Uterus (tissue), 4 donors: ENCODE measurements at places on chromosomes 11 and 22. TPM values are rescaled to one million over a fixed set of nuclear protein-coding genes. Genes with fewer than 3 reads are reported as not detected.
A peak's percentile ranks its signal among the peaks of the same experiment; 100 is the strongest.

The OR56A1 gene
- total RNA-seq = not detected

The LYVE1 gene
- 52.5 TPM for total RNA-seq

The PATZ1 gene
- 38.8 TPM for total RNA-seq

The SSTR3 gene
- 3.1 TPM for total RNA-seq

The PDGFB gene
- 6.6 TPM for total RNA-seq

The LDHAL6A gene
- 0.24 TPM for total RNA-seq

The PIK3IP1 gene
- total RNA-seq = 17.4 TPM

The MYOD1 gene
- not detected for total RNA-seq

The KREMEN1 gene
- 5.9 TPM for total RNA-seq

DNA sequence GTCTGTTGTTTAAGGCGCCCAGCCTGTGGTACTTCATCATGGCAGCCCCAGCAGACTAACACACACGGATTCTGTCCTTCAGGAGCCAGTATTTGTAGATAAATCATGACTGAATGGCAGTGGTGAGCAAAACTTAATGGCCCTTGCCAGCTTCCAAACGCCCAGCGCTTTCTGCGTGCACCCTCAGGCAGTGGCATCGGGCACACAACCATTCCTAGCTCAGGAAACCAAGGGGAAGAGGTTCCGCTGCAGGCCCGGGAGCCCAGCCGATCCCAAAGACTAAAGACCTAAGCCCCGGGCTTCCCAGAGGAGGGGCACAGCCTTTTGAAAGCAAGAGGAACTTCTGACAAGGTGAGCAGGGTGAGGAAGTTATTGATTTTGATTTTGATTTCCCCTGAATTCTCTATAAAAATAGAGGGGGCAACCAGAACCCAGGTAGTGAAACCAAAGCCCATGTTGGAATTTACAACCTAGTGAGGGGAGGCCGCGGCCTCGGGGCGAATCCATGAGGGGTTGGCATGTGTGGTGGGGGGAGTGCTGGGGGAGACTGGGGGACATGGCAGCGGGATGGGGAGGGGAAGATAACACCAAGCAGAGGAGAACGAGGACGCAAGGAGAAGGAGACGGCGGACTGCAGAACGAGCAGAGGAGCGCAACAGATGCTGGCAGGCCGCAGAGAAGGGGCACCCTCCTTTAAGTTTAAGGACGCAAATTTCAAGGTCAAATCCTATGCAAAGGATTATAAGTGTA, 79.9 kb upstream of the SEPTIN5 start:
- H3K36me3 ChIP-seq = no peaks in the 10 kb centered on the region
- no peaks in the 10 kb centered on the region for H3K4me1 ChIP-seq
- no peaks in the 10 kb centered on the region for H3K27me3 ChIP-seq
- H3K4me3 ChIP-seq = no peak overlapping the region
- no peak overlapping the region for H3K27ac ChIP-seq
- DNase-seq = no peak

DNA sequence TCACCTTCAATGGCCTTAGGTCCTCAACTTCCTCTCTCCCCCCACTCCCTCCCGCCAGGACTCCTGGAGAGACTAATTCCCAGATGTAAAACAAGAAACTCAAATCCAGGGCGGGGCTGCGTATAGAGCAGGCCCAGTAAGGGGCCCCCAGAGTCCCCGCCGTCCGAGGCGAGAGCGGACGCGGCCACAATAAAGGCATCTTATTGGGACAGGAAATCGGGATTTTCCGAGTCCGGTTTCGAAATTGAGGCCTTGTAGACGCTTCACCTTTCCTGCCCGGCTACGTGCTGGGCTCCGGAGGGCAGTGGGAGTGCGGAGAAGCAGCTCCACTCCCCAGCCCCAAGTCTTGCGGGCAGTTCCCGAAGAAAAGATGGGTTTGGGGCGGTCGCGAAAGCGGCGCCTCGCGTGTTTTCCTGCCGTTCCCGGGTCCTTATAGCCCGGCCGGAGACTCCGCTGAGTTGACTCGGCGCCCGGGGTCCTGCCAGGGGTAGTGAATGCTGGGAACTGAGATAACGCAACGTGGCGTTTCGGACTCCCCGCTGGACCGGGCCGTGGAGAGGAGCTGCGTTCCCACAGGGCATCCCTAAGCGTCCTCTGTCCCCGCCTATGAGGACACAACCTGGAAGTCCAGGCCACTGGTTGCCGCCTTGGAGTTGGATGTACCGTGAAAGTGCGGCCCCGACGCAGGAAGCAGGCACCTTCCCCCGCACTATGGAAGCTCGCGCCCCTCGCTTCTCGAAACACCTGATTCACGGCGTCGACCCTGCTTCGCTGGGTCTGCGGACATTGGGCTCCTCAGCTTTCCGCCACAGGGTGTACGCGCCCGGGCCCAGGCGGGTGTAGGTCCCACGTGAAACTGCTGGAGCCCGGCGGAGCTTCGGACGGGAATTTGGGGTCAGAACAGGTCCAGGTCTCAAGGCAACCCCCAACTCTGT, 4.8 kb upstream of the CHRM1 start:
- H3K4me1 ChIP-seq = peaks cover 4% of the 10 kb centered on the region
- peaks cover 20% of the 10 kb centered on the region for H3K27me3 ChIP-seq
- no peak for DNase-seq

GRCh38 chr11:93986716-93987115, 34.4 kb upstream of the HEPHL1 start:
- no peak for DNase-seq
- H3K36me3 ChIP-seq = no peaks in the 10 kb centered on the region
- H3K27me3 ChIP-seq = no peaks in the 10 kb centered on the region
- no peak overlapping the region for H3K4me3 ChIP-seq
- no peak overlapping the region for H3K27ac ChIP-seq

DNA sequence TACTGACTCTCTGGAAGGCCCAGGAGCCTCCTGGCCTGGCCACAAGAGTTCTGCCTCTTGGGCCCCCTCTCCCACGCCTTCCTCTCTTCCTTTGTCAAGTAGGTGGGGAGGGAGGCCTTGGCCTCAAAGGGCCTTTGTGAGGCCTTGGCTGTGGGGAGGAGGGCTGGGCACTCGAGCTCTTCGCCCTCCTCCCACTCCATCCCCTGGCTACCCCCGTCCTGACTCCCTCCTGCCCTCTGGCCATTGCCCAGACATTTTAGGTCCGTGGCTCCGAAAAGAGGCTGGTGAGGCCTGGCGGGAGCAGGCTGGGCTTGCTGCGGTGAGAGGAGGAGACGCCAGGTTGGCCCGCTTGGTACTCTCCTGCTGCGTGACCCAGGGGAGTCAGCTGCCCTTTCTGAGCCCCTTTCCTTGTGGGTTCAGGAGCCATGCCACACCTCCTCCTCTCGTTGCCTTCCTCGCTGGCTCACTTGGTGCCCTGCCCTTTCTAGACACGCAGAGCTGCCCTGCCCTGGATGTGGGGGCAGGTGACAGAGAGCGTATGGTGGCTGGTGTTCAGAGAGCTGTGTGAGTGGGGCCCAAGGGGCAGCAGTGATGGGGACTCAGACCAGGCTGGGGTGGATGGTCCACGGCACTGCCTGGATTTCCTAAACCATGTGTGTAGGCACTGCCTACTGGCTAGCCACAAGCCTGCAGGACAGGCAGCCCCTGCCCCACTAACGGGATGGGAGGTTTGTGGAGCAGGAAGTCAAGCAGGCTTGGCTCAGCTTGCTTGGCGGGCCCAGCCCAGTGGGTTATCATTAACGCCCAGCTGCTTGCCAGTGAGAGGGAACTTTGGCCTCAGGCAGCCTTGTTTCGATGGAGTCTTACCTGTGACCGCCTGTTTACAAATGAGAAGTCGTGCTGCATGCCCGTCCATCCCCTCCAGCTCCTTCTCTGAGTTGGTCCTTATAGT, 15.8 kb upstream of the OMP start:
- no peak for DNase-seq
- no peaks in the 10 kb centered on the region for H3K27me3 ChIP-seq
- H3K36me3 ChIP-seq = no peaks in the 10 kb centered on the region
- no peaks in the 10 kb centered on the region for H3K4me1 ChIP-seq

GRCh38 chr11:35590412-35590811, 27.8 kb upstream of the FJX1 start:
- no peaks in the 10 kb centered on the region for H3K36me3 ChIP-seq
- H3K4me1 ChIP-seq = no peaks in the 10 kb centered on the region
- no peaks in the 10 kb centered on the region for H3K27me3 ChIP-seq
- no peak overlapping the region for H3K27ac ChIP-seq
- no peak for DNase-seq

DNA sequence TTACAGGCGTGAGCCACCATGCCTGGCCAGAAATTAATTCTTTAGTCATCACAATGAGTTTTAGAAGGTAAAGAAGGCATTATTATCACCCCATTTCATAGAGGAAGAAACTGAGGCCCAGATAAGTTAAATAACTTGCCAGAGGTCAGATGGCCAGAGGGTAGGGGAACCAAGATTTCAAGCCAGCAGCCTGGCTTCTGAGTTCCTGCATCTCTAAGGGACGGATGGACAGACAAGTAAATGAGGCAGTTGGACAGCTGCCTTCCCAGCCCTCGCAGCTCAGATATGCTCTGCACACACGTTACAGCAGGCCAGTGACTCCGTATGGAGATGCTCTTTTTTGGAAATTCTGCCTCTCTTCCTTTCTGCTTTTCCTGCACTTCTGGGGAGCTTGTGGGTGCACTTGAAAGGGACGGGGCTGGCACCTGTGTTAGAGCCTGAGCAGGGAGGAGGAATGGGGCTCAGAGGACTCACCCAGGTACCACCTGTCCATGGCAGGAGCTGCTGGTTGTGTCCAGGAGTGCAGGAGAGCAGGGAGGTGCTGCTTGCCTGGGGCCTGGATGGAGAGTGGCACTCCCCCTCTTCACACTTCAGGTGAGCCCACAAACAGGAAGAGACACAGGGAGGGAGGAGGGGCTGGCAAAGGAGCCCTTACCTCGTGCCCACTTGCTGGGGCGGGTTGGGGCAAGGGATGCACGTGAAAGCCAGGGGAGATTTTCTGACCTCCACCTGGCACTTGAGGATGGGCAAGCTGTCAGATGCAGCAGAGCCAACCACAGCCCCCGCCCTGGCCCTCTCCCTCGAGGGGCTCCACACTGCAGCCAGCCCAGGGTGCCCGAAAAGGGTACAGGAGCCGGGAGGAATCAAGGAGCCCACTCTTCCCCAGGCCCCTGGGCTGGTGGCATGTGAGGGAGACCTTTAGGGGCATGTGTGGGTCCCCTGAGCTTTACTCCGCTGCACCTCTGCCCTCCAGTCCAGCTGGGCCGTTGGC, 3.3 kb upstream of the FXYD2 start:
- peak; percentile 14 for DNase-seq
- no peaks in the 10 kb centered on the region for H3K4me1 ChIP-seq
- no peaks in the 10 kb centered on the region for H3K36me3 ChIP-seq
- no peaks in the 10 kb centered on the region for H3K27me3 ChIP-seq
- H3K4me3 ChIP-seq = no peak overlapping the region

DNA sequence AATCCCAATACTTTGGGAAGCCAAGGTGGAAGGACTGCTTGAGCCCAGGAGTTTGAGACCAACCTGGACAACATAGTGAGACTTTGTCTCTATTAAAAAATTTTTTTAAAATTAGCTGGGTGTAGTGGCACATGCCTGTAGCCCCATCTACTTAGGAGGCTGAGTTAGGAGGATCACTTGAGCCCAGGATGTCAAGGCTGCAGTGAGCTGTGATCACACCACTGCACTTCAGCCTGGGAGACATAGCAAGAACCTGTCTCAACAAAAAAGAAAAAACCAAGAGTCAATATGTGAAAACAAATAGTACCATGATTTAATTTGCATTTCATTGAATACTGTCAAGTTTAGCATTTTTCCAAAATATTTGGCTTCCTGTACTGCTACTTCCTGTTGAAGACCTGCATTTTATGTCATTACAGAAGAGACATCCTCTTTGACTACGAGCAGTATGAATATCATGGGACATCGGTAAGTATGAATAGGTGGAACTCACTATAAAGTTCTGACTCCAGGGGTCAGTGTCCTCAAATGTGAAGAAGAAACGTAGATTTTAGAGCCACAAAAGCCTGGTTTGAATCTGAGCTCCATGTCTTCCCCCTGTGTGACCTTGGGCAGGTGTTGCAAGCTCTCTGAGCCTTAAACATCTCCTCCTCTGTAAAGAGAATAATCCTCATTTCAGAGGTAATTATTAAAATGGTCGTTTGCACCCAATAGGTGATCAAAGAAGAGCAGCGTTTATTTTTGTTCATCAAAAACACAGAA, 16.0 kb downstream of the CDC45 start:
- H3K27me3 ChIP-seq = no peaks in the 10 kb centered on the region
- H3K4me3 ChIP-seq = no peak overlapping the region
- DNase-seq = no peak
- H3K27ac ChIP-seq = no peak overlapping the region

- H3K27ac ChIP-seq = no peak overlapping the region
- DNase-seq = no peak
- no peaks in the 10 kb centered on the region for H3K4me1 ChIP-seq
- H3K4me3 ChIP-seq = no peak overlapping the region
- no peaks in the 10 kb centered on the region for H3K27me3 ChIP-seq
- H3K36me3 ChIP-seq = no peaks in the 10 kb centered on the region
Measured at GRCh38 chr11:61820174-61820573, 3.4 kb upstream of the FADS1 start.

DNA sequence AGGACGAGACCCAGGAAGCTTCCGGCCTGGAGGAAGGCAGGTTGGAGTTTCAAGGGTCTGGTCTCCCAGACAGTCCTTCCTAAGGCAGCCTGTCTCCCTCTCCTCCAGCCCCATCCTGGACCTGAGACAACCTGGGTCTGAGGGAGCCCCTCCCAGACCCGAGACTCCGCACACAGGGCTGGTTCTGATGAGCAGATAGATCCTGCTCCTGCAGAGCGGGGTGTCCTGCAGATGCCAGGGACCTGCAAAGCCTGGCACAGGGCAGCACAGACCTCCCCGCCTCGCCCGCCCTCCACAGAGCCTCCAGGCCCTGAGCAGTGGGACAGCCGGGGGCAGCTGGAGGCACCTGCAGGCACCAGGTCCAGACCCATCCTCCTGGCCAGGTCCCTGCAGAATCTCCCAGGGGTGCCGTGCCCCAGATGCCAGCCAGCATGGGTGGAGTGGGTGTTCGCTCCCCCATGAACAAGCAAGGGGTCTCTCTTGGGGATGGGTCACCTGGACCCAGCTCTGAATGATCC, 7.8 kb downstream of the PIM3 start:
- H3K4me1 ChIP-seq = peaks cover 56% of the 10 kb centered on the region
- H3K27ac ChIP-seq = peak overlapping the region; percentile 95
- peak; percentile 24 for DNase-seq

DNA sequence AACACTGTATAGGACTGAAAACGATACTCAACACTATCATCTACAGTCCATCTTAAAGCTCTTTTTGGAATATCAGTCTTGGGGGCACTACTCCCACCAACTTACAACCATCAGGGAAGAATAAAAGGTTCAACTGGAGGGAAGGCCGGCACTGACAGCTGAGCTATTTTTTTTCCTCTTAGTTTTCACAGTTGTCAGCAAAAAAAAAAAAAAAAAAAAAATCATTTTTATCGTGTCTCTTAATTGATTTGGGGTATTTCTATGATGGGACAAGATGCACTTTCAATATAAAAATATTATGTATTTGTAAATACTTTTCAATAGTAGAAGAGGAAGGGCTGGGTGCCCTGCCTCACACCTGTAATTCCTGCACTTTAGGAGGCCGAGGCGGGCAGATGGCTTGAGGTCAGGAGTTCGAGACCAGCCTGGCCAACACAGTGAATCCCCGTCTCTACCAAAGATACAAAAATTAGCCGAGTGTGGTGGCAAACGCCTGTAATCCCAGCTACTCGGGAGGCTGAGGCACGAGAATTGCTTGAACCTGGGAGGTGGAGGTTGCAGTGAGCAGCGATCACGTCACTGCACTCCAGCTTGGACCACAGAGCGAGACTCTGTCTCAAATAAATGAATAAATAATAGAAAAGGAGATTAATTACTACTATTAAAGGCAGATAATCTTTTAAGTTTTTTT, 1.5 kb downstream of the KIF18A start:
- H3K4me3 ChIP-seq = no peak overlapping the region
- H3K27ac ChIP-seq = no peak overlapping the region
- H3K36me3 ChIP-seq = no peaks in the 10 kb centered on the region
- DNase-seq = no peak
- no peaks in the 10 kb centered on the region for H3K27me3 ChIP-seq
- no peaks in the 10 kb centered on the region for H3K4me1 ChIP-seq
